Osteoblast (primary cell): ENCODE measurements at places on chromosomes 4 and X.

DNA sequence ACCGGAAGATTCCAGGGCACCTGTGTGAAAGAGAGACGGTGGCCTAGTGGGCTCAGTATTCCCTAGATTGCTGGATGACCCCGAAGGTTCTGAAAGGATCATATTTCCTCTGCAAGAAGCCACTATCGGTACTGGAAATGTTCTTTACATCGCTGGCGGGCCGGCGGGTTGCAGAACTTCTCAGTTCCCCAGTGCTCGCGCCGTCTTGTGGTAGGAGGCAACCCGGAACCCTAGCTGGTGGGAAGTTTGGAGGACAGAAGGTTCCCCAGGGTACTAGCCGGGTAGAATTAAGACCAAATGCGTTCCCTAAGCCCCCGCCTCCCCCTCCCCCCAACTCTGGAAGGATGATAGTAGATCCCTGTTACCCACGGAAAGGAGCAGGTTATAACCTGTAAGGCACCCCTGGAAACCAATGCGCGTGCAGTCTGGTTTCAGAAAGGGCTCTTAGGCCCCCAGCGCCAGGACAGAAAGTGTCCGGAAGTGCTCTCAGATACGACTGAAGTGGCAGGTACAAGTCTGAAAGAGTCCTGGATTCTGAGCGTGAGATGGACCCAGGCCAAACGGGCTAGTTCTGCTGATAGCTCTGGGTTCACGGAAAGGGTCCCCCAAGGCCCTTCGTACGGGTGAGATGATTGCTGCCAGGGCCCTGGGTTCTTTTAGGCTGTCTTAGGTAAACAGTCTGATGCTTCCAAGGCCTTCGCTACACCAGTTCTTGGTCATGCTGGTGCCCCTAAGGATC lies 61.7 kb upstream of the DCAF8L1 start:
- no peak for DNase-seq

DNA sequence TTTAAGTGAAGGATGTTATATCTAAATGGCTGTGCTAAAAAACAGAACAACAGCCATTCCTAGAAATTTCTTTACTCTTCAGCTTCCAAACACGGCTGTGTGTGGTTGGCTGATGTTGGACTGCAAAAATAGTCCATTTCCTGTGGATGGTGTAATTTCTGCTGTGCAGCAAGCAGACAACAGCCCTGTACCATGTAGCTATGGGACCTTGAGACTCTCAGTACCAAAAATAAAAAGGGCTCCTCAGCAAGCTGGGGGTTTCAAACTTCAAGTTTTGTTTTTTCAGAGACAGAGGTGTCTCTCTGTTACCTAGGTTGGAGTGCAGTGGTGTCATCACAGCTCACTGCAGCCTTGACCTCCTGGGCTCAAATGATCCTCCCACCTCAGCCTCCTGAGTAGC lies 18.1 kb downstream of the CD40LG start:
- no peak for DNase-seq

GRCh38 chrX:105526431-105526830 lies 295.9 kb upstream of the NRK start:
- DNase-seq: no peak

DNA sequence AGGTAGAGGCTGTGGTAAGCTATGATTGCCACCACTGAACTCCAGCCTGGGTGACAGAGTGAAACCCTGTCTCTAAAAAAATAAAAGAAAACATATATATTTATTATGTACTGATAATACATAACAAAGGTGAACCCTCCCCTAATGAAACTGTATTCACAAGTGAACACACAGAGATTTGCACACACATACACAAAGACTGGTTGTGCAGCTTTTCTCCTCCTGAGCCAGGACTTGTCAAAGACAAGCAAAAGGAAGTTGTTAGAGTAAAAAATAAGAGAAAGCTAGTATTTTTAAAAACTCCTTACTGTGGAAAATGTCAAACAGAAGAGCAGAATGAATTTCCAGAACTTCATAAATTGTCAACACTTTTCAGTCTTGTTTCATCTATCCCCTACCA lies 1.5 kb upstream of the GRSF1 start:
- peak; percentile 58 for DNase-seq

- no peak for DNase-seq
These were observed 153.3 kb downstream of the BCOR start for GRCh38 chrX:39944416-39944815.

- DNase-seq: no peak
These were observed 47.2 kb upstream of the LAS1L start for GRCh38 chrX:65581661-65582339.

DNA sequence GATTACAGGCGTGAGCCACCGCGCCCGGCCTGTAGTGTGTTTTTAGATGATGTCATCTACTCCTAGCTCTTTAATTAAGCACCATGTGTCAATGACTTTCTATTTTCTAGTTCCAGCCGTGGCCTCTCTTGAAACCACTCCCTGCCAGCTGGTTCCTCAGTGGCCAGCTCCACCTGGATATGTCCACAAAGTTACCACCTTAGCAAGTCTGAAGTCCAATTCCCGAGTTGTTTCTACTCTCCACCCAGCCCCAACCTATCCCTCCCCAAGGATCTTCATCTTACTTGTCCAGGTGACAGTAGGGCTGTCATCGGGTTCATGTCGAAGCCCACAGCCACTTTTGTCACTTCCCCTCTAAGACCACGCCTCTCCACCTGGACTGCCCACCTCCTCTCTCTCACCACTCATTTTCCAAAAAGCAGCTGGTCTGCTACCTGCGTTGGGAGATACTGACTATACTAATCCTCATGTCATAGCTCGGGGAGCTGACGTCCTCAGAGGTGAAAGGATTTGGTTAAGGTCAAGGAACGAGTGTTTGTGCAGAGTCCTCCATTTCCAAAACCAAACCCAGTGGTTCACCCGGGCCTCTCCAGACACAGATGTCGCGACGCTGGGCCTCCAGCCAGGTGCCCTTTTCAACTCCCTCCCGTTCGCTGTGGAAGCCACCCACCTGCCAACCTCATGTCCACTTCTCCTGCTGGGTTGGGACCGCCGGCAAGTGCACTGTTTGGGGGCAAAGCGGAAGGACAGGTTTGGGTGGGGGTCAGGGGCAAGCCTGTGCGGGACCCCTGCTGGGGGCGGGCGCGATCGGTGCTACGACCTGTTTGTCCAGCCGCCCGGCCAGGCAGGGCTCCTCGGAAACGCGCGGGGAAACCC lies 704 bp downstream of the FAM3A start:
- peak; percentile 82 for DNase-seq

DNA sequence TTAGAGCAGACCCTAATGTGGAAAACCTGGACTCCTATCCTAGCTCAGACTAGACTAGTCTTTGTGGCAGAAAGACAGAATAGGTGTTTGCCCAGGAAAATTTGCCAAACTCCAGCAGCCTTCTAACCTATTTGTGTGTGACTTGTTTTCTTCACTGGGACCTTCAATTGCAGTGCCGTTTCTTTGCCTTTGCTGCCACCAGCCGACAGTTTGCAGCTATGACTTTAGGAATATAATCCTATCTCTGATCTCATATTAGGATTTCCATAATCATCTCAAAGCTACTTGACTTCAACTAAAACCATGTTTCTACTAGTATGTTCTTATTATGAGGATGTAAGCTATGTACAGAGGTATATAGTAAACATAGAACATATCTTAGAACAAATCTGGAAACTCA lies 60.2 kb upstream of the PGAM4 start:
- DNase-seq: peak; percentile 80

DNA sequence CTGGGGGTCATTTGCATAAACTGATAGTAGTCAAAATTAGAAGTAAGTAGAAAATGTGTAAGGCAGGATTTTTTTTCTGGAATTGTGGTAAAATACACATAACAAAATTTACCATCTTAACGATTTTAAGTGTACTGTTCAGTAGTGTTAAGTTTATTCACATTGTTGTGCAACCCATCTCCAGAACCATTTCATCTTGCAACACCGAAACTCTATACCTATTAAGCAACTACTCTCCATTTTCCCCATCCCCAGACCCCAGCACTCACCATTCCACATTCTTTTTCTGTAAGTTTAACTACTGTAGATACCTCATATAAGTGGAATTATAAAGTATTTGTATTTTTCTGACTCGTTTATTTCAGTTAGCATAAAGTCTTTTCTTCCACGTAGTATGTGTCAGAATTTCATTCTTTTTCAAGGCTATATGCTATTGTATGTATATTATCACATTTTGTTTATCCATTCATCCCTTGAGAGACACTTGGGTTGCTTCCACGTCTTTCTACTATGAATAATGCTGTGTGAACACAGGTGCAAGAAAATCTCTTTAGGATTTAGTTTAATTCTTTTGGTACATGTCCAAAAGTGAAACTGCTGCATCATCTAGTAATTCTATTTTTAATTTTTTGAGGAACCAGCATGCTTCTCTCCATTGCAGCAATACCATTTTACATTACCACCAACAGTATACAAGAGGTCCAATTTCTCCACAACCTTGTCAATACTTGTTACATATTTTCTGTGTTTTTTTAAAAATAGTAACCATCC lies 39.1 kb upstream of the NSUN7 start:
- no peak for DNase-seq

GRCh38 chr4:22454955-22455354 lies 60.9 kb downstream of the ADGRA3 start:
- no peak for DNase-seq

DNA sequence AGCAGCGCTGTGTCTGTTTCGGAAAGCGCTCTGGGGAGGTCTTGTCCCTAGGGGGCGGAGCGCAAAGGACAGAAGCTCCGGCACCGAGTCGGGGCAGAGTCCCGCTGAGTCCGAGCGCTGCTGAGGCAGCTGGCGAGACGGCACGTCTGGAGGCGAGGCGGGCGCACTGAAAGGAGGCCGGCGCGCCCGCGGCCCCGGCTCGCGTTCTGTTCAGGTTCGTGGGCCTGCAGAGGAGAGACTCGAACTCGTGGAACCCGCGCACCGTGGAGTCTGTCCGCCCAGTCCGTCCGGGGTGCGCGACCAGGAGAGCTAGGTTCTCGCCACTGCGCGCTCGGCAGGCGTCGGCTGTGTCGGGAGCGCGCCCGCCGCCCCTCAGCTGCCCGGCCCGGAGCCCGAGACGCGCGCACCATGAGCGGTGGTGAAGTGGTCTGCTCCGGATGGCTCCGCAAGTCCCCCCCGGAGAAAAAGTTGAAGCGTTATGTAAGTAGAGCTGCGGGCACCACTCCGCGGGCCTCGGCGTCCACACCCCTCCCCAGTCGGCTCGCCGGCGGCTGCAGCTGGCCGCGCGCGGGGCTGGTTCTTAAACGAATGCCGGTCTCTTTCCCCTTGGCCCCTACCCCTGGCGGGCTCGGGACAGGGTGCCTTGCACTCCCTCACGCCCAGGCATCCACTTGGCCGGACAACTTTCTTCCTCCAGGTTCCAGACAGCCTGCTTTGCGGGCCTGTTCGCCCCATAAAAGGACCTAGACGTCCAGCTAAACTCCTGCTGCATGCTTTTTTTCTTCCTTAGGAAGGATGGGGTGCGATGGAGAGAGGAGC lies at the start of gene GAB1:
Gene GAB1 (plus strand): TSS at position 96 of the 819 bp plus-strand sequence. CDS start 313 bp downstream, at position 409.
- DNase-seq: peak; percentile 85

DNA sequence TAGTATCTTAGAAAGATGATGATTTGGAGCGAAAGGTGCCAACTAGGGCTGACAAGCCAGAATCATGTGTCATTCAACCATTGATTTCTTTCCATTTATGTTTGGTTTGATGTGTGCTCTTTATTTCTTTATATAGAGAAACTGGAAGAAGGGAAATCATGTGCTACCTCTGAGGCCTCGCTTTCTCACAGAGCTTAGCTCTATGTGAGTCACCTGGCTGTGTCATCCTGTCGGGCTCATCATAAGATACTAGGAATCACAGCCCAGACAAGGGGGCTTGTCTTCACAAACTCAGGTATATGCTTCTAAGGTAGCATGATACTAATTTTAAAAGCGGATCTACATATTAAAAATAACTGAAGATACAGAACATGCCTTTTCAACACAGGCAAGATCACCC lies 81.7 kb upstream of the GPM6B start:
- no peak for DNase-seq

DNA sequence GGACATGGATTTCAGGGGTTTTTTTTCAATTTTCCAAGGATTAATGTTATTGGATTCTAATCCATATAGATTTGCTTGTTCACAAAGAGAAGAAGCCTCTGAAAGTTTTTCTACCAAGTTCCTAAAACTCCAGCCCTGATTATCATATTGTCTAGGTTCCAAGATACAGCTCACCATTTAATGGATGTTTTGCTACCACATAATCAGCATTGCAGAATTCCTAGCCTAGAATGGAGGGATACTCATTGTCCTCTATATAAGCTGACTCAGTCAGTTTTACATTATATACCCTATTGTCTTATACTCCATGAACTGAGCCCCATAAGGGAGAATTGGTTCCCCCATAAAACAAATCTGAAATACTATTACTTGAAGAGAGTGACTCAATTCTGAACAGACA lies 664.7 kb upstream of the FAM241A start:
- DNase-seq: no peak

GRCh38 chr4:78179196-78179595 lies 122.1 kb downstream of the FRAS1 start:
- no peak for DNase-seq

- DNase-seq: peak; percentile 50
These were observed 86.4 kb downstream of the AFAP1 start for GRCh38 chr4:7853271-7853670.

DNA sequence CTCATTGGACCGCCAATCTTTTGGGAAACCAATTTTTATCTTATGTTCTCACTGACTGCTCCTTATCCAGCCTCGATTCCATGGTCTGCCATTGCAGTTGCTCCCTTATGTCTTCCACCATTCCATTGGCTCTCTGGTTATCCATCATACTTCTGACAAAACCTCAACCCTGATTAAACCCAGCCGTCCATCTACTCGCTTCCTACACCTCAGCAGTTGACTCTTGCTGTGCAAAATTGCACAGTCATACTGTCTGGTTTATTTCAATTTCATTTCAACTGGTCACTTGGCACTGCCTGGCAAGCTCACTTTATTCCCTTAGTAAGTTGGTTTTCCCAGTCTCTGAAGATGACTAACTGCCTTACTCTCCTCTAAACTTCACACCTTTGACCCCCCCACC lies 26.2 kb downstream of the ARL9 start:
- DNase-seq: no peak

DNA sequence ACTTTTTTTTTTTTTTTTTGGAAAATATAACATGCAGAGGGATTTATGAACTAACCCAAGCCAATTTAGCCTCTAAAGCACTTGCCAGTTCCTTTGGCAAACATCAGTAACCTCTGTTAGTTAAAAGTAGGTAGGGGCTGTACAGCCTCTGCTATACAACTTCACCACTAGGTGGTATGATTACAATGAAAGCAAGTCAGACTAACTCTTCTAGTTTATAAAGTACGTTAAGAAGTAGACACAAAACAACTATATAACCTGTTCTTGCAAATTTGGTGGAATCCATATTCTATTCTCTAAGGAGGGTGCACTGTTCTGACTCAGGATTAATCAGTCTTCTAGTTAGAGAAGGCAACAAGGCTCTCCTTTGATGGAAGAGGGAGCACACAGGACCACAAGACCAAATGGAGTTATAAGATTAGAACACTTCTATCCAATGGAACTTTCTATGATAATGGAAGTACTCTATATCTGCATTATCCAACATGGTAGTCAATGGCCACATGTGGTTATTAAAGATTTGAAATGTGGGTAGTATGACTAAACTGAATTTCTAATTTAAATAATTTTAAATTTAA lies 12.8 kb downstream of the AIMP1 start:
- no peak for DNase-seq

GRCh38 chrX:106950381-106950780 lies 30.2 kb downstream of the CLDN2 start:
- DNase-seq: no peak
